Left lung (tissue), 14 donors: ENCODE measurements at places on chromosomes 7 and 10. TPM values are rescaled to one million over a fixed set of nuclear protein-coding genes. Genes with fewer than 3 reads are reported as not detected.

GRCh38 chr7:50189371-50189770, 96.3 kb upstream of the ZPBP start:
- no peak for DNase-seq

- DNase-seq = no peak
Observed at GRCh38 chr10:60235001-60235400, 154.7 kb downstream of the ANK3 start.

- no peak for DNase-seq
Observed at GRCh38 chr10:71323407-71323806, 4.3 kb downstream of the SLC29A3 start.

The RET gene
- polyA plus RNA-seq = 2.1 TPM

The TFAM gene
- polyA plus RNA-seq = 64.3 TPM

GRCh38 chr10:71408436-71409225, 11.9 kb downstream of the CDH23 start:
- DNase-seq = no peak

The NEUROG3 gene
- polyA plus RNA-seq = 0.17 TPM

The TPST1 gene
- polyA plus RNA-seq = 43.3 TPM

The CALY gene
- 0.22 TPM for polyA plus RNA-seq

The TAC1 gene
- not detected for polyA plus RNA-seq

- DNase-seq = no peak
Observed at GRCh38 chr10:124496620-124497019, 35.0 kb downstream of the LHPP start.
